A172 (cell line): ENCODE measurements at places on chromosomes 6 and 20. TPM values are rescaled to one million over a fixed set of nuclear protein-coding genes. Genes with fewer than 3 reads are reported as not detected.

- DNase-seq: no peak
Measured at GRCh38 chr6:446418-447366, 55.1 kb downstream of the IRF4 start.

DNA sequence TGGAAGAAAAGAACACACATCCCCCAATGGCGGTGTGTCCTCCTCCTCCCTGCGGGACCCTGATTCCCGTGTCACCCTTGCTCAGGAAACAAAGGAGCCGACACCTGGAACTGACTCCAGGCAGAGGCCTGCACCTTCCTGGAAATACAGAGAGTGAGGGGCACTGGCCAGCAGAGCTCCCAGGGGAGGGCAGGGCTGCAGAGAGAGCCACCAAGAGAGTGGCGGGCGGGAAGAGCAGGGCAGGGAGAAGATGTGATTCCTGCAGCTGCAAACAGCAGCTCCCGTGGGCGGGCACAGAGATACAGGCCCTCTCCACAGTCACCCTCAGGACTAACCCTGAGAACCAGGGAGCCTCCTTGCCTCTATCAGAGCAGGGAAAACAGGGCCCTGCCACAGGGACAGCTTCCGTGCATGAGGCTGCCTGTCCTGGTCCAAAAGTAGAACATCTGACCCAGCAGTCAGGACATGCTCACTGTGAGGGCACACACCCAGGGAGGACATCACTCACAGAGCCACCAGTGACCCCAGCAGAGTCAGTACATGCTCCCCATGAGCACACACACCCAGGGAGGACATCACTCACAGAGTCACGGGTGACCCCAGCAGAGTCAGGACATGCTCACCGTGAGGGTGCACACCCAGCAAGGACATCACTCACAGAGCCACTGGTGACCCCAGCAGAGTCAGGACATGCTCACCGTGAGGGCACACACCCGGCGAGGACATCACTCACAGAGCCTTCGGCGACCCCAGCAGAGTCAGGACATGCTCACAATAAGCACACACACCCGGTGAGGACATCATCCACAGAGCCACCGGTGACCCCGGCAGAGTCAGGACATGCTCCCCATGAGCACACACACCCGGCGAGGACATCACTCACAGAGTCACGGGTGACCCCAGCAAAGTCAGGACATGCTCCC is 193.1 kb downstream of the DLL1 start:
- no peak for DNase-seq

- DNase-seq: no peak
Measured at GRCh38 chr6:127514773-127515227, 4.3 kb downstream of the MTCL3 start.

DNA sequence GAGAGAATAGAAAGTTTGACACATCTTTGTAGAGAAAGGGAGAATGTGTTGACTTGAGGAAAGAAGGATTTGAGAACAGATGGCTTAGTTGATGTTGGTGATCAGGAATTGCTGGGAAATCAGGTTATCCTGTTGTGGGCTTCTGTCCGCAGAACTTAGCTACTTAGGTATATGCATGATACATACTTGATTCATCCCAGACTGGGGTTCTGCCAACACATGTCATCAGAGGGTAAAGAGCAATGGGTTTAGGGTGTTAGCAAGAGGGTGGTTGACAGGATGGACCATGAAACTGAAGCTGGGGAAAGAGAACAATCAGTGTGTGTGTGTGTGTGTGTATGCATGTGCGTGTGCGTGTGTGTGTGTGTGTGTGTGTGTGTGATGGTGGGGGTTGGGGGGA is 50.6 kb upstream of the NELFCD start:
- no peak for DNase-seq

DNA sequence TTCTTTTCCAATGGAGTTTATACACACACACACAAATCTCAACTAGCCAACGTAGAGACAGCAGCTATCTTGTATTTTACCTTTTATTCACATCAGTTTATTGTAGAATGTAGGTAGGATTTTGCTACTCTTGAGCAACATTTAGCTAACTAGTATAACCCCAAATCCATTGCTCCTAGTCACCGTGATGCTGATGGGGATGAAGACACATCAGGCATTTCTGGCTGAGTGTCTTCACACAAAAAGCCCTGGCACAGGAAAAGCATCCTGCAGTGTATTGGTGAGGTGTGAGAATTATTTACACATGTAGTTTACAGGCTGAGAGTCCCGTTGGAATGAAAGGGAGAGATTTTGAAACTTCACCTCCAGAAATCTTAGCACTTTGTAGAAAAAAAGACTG is 65.9 kb upstream of the FBXL4 start:
- DNase-seq: no peak

Gene CTAGE9
- not detected in 2 replicates for total RNA-seq

Gene PRSS35
- 0.90 and 1.3 TPM in 2 replicates for total RNA-seq
